ENCODE measurements at places on chromosomes 1 and 21.

DNA sequence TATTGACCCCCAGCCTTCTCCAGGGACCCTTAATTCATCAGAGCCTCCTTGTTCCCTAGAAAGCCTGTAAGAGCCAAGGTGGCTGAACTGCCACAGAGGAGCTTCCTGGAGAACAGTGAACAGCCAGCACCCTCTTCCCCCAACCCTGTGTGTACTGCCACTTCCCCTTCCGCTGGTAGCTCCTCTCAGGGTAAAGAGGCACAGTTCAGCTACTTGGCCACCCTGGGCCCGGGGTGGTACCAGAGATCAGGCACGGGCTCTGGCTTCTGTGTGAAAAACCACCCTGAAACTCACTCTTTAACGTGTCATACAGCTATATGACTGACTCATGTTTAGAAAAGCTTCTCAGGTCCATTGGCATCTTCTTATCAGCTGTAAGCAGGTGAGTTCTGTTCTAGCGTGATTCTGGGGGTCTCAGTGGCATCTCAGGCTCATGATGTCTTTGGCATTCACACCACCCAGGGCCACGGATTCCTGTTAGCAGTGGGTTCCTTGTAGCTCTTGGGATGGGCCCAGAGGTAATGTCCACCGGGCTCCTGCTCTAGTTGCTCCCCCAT, 22.4 kb downstream of the ARMH1 start:
- DNase-seq = no peak

- no peak for DNase-seq
Observed at GRCh38 chr1:223456747-223457146, 63.5 kb downstream of the CCDC185 start.

DNA sequence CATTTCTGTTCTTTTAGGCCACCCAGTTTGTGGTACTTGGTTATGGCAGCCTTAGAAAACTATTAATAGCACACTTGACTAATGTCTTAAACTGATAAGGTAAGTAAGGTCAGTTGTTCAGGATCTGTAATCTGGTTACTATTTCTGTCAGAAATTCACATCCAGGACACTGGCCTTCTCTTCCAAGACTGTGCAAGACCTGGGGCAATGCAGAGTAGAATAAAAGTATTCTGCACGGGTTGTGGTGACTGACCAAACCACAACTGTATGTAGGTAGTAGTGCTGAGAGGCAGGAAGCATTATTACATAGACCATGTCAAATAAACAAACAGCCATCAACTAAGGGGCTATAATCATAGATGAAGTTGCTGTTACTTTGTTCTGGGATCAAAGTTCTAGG, 46.7 kb downstream of the WARS2 start:
- no peak for DNase-seq

GRCh38 chr1:93961906-93962305, 52.7 kb upstream of the GCLM start:
- DNase-seq = no peak

DNA sequence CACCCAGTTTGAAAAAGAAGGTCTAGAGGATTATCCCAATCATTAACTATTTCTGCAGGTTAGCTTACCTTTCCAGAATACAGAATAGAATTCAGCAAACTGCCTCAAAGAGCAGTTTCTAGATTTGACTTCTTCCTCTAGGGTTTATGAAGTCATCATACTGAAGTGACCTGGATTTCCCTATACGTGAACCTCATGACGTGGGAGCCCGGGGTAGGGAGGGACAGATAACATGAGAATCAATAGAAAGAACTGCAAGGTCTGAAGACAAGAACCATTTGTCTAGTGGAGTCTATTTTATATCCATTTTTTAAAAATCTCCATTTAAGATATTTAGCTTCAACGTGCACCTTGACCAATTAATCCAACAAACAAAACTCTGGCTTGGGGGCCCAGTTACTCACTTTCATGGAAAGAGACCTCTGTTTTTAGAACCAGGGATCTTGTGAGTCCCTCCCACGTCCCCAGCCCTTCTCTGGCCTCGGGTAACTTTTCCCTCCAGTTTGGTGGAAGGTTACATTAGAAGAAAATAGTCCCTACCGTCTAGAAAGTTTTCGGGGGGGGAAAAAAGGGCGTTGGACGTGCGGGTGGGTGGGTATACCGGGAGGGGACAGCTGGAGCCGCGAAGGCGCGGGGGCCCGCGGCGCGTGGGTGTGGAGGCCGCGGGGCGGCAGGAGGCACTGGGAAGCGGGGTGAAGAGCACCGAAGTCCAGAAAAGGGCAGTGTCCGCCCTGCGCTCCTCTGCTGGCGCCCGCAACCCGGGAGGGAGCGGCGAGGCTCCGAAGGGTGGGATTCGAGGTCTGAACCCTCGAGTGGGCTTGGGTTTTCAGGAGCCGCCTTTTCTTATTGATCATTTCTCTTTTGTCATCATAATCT, 13.8 kb upstream of the POGZ start:
- DNase-seq = no peak

- no peak for DNase-seq
Observed at GRCh38 chr1:6868660-6869380, 83.6 kb downstream of the CAMTA1 start.

GRCh38 chr1:50681931-50682330, 258.7 kb upstream of the DMRTA2 start:
- DNase-seq = no peak

GRCh38 chr1:117188816-117189437, 21.8 kb downstream of the VTCN1 start:
- no peak for DNase-seq

- DNase-seq = no peak
Observed at GRCh38 chr1:159927849-159928431, 2.6 kb upstream of the TAGLN2 start.

DNA sequence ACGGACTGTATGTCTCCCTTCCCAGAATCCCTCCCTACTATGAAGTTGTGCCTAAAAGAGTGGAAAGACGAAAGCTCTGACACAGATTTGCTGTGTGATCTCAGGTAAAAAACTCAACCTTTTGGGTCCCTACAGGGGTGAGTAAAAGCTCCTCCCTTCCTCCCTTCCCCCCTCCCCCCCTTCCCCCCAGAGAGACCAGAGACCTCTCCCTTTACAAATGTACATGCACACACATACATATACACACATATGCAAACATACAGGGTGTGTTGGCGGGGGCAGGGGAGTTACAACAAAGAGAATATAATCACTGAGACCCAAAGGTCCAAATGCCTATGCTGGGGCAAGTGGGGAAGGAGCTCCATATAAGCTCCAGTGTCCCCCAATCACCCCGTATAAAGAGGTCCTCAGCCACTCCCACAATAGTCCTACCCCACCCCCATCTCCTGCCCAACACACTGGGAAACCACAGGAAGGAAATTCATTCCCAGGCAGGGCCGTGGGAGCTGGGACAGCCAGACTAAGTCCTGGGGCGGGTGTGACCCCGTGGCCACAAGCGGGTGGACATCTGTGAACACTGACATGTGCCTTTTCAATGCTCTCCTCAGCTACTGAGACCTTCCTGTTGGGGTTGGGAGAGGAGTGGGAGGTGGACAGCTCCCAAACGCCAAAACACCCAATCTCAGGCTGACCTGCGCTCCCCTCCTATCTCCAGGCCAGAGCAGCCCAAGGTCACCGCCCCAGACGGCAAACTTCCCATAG, 2.0 kb downstream of the MEF2D start:
- no peak for DNase-seq

GRCh38 chr1:72184099-72184701, 98.1 kb downstream of the NEGR1 start:
- DNase-seq = no peak

DNA sequence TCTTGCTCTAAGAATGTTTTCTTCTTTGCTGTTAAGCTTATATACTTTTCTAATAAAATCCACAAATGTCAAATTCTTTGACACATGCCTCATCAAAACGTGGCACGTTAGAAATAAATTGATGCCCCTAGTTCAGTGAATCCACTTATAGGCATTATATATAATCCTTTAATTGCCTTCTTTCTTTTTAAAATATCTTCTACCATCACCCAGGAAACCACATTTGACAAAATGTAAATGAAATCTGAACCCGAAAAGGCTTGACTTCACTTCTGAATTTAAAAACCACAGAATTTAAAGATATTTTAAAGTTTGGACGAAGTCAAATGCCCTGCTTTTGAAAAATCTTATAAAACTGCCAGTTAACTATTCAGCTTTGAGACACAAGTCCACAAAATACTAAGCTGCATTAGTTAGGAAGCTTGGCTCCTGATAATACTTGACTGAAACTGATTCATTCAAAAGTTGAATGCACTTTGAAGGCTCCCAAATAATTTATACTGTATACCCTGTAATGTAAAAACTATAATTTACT, 22.4 kb upstream of the KIFAP3 start:
- DNase-seq = no peak

GRCh38 chr1:151147665-151148064, 1.2 kb upstream of the SEMA6C start:
- DNase-seq = no peak

GRCh38 chr21:45736690-45737484, 93.4 kb downstream of the PCBP3 start:
- no peak for DNase-seq

- peak; percentile 94 for DNase-seq
Observed at GRCh38 chr1:231337472-231338269, at the start of gene EXOC8. Gene EXOC8, minus strand, starts transcription at chr1:231337852. Its CDS starts 107 bp downstream, at chr1:231337745.

- DNase-seq = no peak
Observed at GRCh38 chr1:17646444-17647280, 107.2 kb downstream of the ARHGEF10L start.

All from stimulated activated CD4-positive, alpha-beta T cell treated with anti-CD3 and anti-CD28 coated beads, Interleukin-1b, Interleukin-23, amount 100 ng/mL, for 1 hour (primary cell).